ENCODE measurements at places on chromosomes 7 and 10.

GRCh38 chr10:76082956-76083355, 651.5 kb downstream of the LRMDA start:
- DNase-seq, result peak; percentile 85

DNA sequence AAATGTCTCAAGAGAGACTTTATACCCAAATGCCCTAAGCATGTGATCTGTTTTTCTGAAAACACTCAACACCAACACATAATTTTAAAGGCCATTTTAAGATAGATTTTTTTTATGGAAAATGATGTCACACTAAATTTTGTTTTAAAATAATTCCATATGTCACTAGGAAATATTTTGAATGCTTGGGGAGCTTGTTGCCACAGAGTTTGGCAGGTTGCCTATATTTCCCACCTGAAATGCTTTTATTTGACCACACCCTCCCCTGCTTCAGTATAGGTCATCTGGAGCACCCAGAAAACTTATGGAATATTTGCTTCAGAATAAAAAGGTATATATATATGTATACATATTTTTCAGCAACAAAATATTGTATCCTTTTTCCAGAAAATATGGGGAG, 180.0 kb upstream of the ANK3 start:
- no peak for DNase-seq

GRCh38 chr10:102962267-102962666, 44.2 kb downstream of the CNNM2 start:
- no peak for DNase-seq

GRCh38 chr10:129344731-129345355, 122.2 kb upstream of the MGMT start:
- DNase-seq, result no peak

GRCh38 chr10:133359972-133360610, 2.3 kb upstream of the FUOM start:
- no peak for DNase-seq

- DNase-seq, result no peak
Observed at GRCh38 chr10:4786043-4786839, 39.8 kb upstream of the AKR1E2 start.

- no peak for DNase-seq
Observed at GRCh38 chr7:39651265-39651664, 27.9 kb downstream of the RALA start.

DNA sequence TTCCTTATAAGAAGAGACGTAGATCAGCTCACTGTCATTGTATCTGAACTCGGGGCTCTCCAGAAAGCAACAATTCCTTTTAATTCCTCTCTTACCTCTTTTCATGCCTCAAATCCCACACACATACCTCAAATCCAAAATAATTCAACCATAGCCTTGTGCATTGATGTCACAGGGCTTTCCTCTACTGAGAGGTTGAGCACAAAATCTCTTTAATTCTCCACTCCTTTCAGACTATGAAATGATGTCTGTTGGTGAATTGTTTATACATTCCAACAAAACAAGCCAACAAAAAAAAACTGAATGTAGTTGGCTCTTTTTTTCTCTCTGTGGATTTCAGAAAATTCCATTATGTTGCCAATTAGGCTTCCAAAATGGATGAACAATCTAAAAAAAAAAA, 53.2 kb downstream of the BPGM start:
- DNase-seq, result no peak

DNA sequence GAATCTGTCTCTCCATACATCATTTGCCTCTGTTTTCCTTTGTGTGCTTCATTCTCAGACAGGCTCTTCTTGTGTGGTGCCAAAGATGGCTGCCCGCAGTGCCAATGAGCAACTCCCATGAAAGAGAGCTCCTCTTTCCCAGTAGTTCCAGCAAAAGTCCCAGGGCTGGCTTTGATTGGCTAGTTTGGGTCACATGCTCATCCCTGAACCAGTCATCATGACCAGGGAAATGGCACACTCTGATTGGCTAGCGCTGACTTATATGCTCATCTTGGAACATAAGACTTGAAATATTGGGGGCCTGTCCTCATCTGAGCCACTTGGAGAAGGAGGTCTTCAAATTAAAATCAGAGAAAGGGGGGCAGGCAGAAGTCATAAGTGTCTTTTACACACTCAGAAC, 112.7 kb downstream of the CDH23 start:
- DNase-seq, result no peak

DNA sequence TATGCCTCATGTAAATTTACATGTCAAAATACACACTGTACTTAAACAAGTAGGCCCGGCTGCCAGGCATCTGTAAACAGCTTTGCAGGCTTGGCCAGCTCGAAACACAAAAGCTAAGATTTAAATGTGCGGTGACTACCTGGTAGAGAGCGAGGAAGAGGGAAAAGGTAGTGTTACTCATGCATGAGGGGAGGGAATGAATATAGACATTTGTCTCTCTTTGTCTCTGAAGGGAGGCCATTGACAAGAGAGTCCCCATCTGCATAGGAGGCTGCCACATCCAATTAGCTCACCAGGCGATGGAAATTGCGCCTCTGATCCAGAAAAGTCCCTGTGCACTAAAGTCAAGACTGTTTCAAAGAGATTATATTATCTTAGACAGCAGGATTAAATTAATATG, 535.8 kb downstream of the PTPRN2 start:
- DNase-seq, result no peak

DNA sequence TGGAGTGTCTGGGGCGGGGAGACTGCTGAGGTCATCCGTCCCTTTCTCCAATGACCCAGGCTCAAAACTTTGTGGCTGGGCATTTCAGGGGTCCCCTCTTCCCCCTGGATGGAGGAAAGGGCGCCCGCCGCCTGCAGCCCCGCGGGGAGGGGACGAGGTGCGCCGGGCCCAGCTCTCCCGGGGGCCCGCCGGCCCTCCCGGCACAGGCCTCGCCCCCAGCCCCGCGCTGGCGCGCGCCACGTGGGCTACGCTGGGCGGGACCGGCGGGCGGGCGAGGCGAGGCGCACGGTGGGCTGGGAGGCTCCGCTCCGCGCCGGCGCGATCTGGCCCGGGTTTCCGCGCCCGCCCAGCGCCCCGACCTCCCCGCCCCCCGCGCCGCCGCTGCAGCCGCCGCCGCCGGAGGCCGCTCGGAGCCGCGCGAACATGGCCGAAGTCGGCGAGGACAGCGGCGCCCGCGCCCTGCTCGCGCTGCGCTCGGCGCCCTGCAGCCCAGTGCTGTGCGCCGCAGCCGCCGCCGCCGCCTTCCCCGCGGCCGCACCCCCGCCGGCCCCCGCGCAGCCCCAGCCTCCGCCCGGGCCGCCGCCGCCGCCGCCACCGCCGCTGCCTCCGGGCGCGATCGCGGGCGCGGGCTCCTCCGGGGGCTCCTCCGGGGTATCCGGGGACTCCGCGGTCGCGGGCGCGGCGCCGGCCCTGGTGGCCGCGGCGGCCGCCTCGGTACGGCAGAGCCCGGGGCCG, at the start of gene FOXK1:
FOXK1 (plus strand) TSS at position 410 of the 735 bp plus-strand sequence; CDS start at position 424, 14 bp downstream.
- DNase-seq, result peak; percentile 90

- peak; percentile 17 for DNase-seq
Observed at GRCh38 chr10:71367271-71367670, 29.4 kb upstream of the CDH23 start.

GRCh38 chr10:124325998-124326636, 92.6 kb downstream of the OAT start:
- DNase-seq, result no peak

DNA sequence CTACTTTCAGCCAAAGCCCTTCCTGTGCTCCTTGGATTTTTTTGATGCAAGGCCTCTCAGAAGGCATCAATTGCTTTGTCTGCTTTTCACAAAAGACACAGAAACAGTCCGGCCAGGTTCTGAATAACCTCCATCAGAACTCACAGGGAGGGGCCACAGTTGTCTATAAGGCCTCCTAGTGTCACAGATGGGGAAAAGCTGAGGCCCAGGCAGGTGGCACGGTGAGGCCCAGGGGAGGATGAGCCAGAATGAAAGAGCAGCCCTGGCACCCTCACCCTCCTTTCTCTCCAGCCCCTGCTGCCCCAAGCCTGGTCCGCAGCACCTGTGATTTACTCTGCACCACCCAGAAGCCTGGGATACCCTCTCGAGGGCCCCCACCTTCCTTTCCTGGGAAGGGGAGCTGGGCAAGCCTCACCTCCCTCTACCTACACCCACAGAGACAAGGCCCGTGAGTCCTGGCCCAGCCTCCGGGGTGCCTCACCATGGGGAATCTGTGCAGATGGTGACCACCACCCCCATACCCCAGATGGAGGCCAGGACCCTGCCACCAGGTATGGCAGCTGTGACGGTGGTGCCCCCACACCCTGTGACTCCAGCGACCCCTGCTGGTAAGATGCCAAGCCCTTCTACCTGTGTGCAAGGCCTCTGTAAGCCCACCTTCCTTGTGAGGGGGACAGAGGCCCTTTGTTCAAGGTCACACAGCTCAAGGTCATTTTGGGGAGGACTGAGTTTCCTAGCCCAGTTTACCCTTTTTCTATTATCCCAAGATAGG, 26.2 kb upstream of the ZNF467 start:
- peak; percentile 54 for DNase-seq

GRCh38 chr10:131532745-131533341, 221.3 kb upstream of the TCERG1L start:
- no peak for DNase-seq

DNA sequence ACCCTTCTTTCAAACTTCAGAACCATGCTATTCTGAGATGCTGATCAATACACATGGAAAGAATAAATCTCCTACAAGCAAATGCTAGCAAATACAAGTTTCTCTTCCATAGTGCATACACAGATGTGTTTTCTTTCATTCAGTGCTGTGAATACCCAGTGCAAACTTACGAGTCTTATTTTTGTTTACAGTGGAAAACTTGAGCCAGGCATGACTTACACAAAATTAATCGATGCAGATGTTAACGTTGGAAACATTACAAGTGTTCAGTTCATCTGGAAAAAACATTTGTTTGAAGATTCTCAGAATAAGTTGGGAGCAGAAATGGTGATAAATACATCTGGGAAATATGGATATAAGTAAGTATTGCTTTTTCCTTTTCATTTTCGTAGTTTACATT, 48.8 kb downstream of the PNLIPRP3 start:
- no peak for DNase-seq

GRCh38 chr7:127751062-127751461, 99.1 kb downstream of the SND1 start:
- peak; percentile 45 for DNase-seq

- DNase-seq, result peak; percentile 18
Observed at GRCh38 chr10:1434202-1434601, 303.1 kb downstream of the ADARB2 start.

GRCh38 chr7:85664341-85664740, 477.5 kb upstream of the SEMA3D start:
- no peak for DNase-seq

- no peak for DNase-seq
Observed at GRCh38 chr10:11275651-11276050, 258.0 kb downstream of the CELF2 start.

DNA sequence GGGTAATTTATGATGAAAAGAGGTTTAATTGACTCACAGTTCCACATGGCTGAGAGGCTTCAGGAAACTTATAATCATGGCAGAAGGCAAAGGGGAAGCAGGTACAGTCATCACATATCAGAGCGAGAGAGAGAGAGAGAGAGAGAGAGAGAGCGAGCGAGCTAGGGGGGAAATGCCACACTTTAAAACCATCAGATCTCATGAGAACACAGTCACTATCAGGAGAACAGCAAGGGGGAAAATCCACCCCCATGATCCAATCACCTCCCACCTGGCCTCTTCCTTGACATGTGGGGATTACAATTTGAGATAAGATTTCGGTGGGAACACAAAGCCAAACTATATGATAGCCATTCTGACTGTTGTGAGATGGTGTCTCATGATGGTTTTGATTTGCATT, 576.3 kb downstream of the GFRA1 start:
- no peak for DNase-seq

GRCh38 chr7:121195874-121196273, 132.9 kb upstream of the WNT16 start:
- peak; percentile 29 for DNase-seq

DNA sequence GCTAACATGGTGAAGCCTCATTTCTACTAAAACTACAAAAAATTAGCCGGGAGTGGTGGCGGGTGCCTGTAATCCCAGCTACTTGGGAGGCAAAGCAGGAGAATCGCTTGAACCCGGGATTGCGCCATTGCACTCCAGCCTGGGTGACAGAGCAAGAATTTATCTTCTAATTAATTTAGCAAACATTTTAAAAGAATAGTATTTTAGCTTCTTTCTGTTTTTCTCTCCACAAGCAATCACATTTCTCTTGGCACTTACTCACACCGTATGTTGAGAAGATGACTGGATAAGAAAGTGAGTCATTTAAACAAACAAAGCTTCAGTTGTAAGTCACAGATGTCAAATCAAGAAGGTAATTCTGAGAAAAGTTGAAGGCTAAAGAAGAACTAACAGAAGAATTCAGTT, 264.0 kb downstream of the ARL4A start:
- DNase-seq, result peak; percentile 51

GRCh38 chr10:34565934-34566333, 249.2 kb downstream of the PARD3 start:
- DNase-seq, result no peak

DNA sequence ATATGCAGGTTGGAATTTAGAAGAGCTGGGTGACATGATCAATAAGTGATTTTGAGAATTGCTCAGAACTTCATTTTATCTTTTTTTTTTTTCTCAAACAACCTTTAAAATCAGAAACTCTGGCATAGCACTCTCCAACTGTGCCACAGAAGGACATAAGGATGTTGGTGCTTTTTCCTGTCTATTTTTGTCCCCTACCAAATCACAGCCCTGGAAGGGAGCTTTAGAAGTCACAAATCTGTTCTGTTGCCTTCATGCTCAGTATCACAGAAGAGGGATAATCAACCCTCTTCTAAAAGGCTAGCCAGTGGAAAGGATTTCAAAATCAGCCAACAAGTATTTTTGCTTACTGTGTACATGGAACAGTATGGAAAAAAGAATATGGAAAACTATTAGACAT, 14.8 kb upstream of the NRP1 start:
- no peak for DNase-seq

GRCh38 chr10:108443636-108444035, 1279.1 kb upstream of the SORCS1 start:
- DNase-seq, result no peak

DNA sequence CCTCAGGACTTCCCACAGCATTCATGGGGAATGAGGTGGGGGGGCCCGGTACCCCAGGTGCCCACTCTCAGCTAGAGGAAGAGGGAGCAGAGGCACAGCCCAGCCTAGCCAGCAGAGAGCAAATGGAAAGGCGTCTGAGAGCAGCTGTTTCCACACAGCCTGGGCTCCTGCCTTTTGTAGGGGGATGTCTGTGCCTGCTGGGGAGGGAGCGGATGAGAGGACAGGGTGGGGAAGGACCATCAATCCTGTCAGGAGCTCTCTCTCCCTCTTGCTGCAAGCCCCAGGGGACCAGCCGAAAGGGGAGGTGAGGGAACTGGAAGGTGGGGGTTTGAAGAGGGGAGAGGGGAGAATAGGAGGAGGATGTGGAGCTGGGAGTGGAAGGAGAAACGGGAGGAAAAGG, at the start of gene PKD2L1:
PKD2L1 (minus strand) TSS at position 150 of the 400 bp plus-strand sequence; CDS start at position 25, 125 bp downstream.
- no peak for DNase-seq

GRCh38 chr10:656883-657282, 32.6 kb downstream of the DIP2C start:
- no peak for DNase-seq

DNA sequence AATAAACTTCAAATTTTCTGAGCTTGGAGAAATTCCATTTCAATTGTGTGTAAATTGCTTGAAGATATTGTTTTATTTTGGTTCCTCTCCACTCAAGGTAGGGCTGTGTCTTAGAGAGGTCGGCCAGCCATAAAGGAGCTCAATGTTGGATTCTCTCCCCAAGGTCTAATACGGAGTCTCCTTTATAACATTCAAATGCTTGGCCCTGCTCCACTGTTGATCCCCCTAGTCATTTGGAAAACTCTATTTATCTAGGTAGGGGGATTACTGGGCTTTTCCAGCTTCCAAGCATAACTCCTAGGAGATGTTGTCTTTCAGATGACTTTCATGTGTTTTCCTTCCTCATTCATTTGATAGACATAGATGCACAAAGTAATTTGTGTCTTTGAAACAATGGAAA, 170.9 kb downstream of the LRMDA start:
- DNase-seq, result no peak

Data from Daoy (cell line).